ENCODE measurements at places on chromosomes 6 and 20.

DNA sequence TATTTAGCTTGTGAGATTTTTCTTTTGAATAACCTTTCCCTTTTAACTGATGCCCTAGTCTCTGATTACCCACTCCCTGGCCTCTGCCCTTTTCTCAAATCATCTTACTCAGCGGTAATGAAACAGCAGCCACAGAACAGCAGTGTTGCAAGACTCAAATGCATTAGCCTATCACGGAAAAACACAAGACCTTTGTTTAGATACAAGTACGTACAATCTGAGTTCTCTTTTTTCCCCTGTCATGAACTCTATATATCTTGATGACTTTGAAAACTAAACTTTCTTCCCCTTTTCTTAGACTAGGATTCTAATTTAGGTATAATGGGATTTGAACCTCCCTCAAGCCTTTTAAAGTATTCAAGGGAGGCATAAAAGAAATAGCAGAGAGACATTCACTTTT is 1034.9 kb downstream of the EYS start:
- DNase-seq, result no peak

GRCh38 chr6:26660000-26660361 is 435 bp upstream of the ZNF322 start:
- DNase-seq, result no peak

GRCh38 chr6:5958921-5959320 is 47.8 kb downstream of the NRN1 start:
- DNase-seq, result no peak

DNA sequence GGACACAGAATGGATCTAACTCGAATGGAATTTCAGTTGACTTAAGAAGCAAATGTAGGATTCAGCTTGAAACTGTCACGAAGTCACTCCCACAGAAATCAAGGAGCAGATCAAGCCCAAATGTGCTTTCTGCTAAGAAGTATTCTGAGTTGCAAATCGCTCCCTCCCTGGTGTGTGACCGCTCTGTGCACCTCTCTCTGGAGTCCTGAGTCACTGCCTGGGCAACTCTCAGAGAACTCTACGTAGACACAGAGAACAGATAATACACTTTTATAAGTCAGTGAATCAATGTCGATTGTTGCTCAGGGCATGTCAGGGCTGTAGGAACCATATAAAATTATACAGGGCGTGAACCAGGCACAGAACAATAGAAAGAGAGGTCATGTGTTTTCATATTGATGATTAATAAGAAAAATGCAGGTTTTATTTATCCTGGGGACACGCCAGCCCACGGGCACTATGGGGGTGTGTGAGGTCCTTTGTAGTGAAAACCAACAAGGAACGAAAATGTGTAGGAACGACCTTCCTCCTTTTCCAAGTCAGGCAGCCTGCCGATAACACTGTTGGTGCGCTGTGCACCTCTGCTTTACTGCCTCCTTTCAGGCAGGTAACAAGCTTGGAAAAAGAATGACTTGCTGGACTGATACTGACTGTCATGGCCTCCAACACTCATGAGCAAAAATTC is 248.1 kb upstream of the FOXQ1 start:
- no peak for DNase-seq

DNA sequence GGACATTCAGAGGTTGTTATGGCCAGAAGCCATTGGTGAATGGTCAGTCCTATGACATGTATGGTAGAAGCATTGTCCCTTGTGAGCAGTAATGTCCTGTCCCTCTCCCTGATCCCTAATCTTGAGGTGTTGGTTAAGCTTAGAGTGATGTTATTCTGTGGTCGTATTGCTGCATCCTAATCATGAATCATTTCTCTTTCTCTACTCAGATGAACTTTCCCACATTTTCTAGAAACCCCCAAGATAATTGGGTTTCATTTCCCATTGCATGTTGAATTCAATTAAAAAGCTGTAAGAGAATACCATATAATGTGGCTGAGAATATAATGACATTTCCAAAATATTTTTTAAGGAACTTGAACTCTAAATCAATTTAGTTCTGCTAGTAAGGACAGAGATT is 175.1 kb downstream of the PLCB4 start:
- DNase-seq, result no peak

GRCh38 chr6:13026557-13026956 is 301.8 kb downstream of the TBC1D7 start:
- no peak for DNase-seq

GRCh38 chr6:56730663-56731529 is 88.2 kb upstream of the DST start:
- DNase-seq, result no peak

DNA sequence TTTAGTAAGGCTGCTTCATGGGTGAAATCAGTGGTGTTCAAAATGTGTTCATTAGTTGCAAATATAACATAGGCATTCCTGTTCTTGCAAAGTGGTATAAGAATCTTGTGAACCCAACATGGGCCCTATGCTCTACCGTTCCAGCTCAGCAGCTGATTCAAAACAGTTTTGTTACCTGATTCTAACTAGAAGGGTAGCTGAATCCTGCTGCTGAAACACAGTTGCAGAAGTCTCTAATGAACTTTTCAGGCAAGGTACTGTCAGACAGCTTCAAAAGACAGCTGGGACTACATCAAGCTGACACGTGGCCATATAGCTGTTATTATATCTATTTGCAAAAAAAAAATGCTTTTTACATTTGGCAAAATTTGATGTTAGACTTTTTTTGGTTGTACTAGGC is 22.7 kb downstream of the THEMIS start:
- no peak for DNase-seq

GRCh38 chr6:161866570-161866969 is 592.7 kb upstream of the AGPAT4 start:
- DNase-seq, result no peak

DNA sequence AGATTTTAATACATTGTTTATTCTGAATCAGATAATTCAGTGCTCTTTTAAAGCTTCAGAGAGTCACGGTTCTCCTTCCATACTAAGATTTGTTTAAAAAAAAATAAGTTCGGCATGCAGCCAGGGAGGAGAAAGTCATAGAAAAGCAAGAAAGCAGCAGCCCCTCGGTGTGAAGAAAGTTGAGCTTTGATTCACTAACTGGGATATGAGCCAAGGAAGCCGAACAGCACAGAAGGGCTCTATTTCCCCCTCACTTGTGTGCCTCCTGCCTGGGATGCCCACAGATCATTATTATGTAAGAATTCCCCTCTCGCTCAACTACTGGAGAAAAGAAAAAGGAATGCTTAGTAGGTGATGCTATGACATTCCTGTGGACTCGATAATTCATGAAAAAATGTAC is 69.3 kb upstream of the SYNJ2 start:
- no peak for DNase-seq

DNA sequence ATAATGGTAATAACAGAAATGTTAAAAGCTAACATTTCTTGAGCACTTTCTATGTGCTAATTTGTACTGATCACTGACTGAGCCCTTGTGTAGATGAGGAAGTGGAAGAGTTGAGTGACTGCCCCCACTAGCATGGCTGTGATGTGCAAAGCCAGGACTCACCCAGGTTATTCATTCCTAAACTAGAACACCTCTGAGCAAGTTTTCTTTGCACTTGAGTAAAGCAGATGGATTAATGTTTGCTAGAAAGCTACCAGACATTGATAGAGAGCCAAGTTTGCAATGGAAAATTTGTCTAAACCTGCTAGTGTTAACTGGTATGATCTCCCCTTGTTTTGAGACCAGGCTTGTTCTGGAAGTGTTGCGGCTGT is 467.4 kb upstream of the PLCB4 start:
- DNase-seq, result no peak

All from renal cortex interstitium (tissue), 15 donors.